D341Med (cell line): ENCODE measurements at places on chromosomes 1 and 21.
A peak's percentile ranks its signal among the peaks of the same experiment; 100 is the strongest.

- DNase-seq = no peak
These were observed 359.0 kb upstream of the PTBP2 start for GRCh38 chr1:96362623-96363022.

- DNase-seq = no peak
These were observed 49.2 kb upstream of the CRB1 start for GRCh38 chr1:197218857-197219256.

DNA sequence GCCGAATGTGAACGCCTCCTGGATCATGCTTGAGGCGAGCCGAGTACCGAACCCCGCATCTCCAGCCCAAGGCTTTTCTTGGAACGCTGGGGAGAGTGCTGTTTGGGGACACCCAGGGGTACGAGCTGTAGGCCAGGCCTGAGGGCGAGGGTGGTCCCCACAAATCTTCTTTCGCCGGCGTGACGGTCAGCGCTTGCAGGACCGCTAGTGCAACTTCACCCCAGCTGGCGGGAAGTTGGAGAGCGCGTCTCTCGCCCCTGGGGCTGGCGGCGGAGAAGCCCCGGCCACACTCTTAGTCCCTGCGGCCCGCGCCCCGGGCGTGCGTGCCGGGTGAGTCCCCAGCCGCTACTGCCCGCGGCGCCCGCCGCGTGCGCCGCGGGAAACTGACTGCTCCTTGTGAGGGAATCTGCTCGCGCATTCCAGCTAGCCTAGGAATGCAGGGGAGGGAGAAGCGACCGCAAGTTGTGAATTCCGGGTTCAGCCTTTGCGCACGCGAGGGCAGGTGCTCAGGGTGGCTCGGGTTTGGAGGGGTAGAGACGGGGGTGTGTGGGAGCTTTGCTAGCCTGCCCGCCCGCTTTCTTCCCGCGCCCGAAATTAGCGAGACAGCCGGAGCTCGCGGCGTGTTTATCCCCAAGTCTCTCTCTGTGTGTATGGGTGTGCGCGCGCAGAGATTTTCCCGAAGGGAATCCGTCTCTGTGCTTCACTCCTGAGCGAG lies 884 bp downstream of the LHX4 start:
- peak; percentile 73 for DNase-seq

DNA sequence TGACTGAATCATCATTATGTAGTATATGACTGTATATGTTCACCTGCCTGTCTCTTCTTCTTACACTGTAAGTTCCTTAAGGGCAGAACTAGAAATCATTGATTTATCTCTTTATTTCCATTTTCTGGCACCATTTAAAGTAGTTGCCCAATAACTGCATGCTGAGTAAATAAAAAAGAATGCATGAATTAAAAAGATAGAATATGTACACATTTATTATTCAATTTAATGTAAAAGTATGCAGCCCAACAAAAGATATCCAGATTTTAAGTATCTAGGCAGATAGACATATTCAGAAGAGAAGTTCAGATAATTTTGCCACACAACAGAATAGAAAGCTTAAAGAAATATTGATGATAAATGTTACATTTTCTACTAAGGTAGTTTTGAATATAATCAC lies 1244.6 kb upstream of the ADGRL4 start:
- DNase-seq = no peak

GRCh38 chr1:78464449-78464891 lies 26.3 kb upstream of the PTGFR start:
- DNase-seq = no peak

GRCh38 chr1:147539122-147539575 lies 2.2 kb upstream of the BCL9 start:
- no peak for DNase-seq

- no peak for DNase-seq
These were observed 145.6 kb downstream of the ZZZ3 start for GRCh38 chr1:77536813-77537212.
